ENCODE measurements at places on chromosomes 12 and 14.

DNA sequence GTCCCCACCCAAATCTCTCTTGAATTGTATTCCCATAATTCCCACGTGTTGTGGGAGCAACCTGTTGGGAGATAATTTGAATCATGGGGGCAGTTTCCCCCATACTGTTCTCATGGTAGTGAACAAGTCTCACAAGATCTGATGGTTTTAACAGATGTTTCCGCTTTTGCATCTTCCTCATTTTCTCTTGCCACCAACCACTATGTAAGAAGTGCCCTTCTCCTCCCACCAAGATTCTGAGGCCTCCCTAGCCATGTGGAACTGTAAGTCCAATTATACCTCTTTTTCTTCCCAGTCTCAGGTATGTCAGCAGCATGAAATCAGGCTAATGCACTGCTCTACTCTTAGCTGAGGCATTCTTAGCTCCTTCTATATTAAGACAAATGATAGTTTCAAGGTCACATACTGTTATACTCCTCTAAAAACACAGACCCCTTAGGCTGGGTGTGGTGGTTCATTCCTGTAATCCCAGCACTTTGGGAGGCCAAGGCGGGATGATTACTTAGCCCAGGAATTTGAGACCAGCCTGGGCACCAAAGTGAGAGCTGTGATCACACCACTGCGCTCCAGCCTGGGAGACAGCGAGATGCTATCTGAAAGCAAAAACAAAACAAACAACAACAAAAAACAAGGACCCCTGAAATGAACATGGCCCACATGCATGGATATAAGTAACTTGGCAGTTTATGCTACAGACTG, 3.6 kb downstream of the SCAF11 start:
- DNase-seq, result no peak

DNA sequence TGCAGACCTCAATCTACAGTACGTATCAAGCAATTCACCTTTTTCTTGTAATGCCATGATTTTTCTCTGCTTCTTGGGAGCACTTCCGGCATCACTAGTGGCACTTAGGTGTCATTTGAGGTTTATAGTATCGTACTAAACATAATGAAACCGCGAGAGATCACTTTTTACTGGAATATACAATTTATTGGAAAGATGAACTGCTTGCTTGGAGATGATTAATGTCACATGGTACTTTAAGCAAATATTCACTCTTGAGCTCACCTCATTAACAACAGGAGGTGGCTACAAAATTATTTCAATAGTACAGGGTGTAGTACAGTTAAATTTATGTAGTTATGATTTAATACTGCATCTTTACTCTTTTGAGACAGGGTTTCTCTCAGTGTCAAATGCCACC, 11.5 kb downstream of the FUT8 start:
- no peak for DNase-seq

DNA sequence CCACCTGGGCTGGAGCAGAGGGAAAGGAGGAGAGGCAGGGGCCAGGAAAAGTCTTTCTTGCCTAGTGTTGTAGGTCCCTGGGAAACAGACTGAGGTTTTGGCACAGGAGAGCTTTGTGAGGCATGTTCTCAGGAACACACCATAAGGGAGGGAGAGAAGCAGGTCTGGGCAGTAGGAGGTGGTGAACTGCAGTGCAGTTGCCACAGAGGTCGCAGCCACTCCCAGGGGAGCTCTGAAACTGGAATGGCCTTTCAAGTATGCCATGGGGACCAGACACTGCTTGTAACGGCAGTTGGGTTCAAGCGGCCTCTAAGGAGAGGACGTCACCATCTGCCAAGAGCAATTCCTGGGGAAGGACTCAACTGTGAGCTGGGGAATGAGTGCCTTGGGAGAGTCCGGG, 35.4 kb upstream of the NKX2-8 start:
- no peak for DNase-seq

DNA sequence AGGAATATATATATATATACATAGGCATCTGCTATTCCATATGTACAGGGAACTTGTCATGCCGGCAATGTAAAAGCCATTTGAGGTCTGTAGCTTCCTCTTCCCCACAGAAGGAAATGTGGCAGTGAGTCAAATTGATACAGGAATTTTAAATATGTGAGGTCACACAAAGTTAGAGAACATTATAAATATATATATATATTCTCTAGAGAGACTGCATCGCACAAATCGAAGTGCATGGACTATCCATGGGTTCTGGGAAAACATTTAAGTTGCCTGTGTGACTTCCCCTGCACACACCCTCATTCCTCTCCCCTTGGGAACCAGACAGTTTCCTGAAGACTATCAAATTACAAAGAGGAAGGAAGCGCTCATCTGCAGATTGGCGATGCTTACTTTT, 100.9 kb upstream of the CCDC91 start:
- no peak for DNase-seq

DNA sequence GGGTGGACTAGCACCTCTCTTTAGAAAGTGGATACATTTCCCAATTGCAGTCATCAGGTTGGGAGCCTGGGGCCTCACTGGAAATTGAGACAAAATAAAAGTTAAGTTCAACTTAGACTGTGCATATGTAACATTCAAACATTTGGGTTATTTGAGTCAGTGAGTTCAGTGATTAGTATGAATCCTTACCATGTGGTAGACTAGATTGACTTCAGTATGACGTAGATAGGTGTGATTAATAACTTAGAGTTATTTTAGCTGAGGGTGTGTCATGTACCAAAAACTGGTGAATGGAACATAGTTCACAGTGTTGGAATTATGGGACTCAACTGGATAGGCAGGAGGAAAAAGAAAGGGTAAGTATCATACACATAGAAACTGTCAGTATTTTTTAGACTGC, 8.0 kb upstream of the SSTR1 start:
- no peak for DNase-seq

GRCh38 chr12:43158126-43158525, 393.9 kb downstream of the ADAMTS20 start:
- no peak for DNase-seq

DNA sequence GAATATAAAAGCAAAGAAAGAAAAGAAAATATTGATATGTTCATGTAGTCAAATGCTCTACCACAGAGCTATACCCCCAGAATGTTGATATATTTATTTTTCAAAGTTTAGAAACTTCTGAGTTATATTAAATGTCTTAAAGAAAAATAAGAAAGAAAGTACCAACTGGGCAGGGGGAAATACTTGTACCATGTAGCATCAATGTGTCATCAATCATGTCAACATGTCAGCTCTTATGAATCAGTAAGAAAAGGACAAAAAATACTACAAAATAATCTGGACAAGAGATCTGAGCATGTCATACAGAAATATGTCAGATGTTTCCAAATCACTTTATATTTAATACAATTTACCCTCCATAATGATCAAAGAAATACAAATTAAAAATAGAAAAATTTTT, 595.1 kb upstream of the ATP2B1 start:
- DNase-seq, result no peak

DNA sequence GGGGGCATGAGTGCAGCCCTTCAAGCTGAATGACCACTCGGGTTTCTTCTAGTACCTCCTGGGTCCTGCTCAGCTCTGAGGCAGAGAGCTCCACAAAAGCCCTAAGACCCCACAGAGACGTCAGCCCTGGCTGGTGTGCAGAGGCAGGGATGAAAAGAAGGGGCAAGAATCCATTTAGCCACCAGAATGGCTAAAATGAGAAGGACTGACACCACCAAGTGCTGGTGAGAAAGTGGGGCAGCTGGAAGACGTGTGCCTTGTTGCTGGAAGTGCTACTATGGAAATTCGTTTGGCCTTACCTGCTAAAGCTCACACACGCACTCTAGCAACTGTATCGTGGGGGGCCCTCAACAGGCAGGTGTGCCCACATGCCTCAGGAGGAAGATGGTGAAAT, 26.7 kb downstream of the RILPL1 start:
- DNase-seq, result no peak

- DNase-seq, result peak; percentile 73
Observed at GRCh38 chr14:55301437-55302121, 30.4 kb downstream of the FBXO34 start.

DNA sequence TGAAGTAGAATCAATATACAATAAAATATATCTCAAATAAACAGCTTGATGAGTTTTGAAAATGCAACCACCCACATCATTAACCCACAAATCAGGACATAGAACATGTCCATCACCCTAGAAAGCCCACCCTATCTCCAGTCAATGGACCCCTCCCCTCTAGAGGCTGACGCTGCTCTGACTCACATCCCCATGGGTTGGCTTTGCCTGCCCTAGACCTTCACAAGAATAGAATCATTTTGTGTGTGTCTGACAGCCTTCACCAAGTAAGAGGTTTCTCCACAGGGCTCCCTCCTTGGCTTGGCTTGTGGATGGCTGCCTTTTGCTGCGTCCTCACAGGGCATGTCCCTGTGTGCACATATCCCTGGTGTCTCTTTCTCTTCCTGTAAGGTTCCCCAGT, 250.2 kb upstream of the RTL1 start:
- DNase-seq, result no peak

- DNase-seq, result peak; percentile 4
Observed at GRCh38 chr12:107684990-107685359, 624 bp upstream of the PWP1 start.

GRCh38 chr12:128864516-128865186, 11.4 kb downstream of the GLT1D1 start:
- no peak for DNase-seq

DNA sequence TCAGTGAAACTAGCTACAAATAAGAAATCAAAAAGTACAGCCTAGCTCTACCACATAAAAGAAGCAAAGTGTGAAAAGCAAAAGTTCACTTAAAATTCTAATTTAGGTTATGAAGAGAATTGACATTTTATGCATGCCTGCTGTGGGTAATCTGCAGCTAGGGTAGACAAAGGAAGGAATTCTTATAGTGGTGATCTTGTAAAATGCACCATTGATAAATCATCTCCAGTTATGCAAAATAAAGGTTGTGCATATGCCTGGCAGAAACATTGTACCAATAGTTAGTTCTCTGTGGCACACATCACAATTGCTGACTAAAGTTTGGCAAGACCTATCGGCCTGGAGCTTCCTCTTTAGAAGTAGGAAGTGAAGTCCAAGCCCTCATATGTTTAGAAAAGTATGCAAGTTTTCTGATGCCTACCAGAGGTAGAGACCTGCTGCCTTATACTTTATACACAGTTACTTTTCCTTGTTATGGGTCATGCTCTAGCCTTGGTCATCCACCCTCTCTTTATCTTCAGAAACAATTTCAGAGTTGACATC, 78.3 kb downstream of the TSHR start:
- no peak for DNase-seq

- no peak for DNase-seq
Observed at GRCh38 chr14:57085801-57086200, 182.9 kb downstream of the EXOC5 start.

GRCh38 chr14:70893858-70894291, 13.4 kb upstream of the PCNX1 start:
- DNase-seq, result no peak

GRCh38 chr14:101763941-101764709, 2.6 kb downstream of the PPP2R5C start:
- no peak for DNase-seq

Measured in hematopoietic multipotent progenitor cell treated with erythropoietin and hydrocortisone succinate and interleukin-3 and kit ligand, for 15 days (in vitro differentiated cells).